ENCODE measurements at places on chromosomes 6 and 20. TPM values are rescaled to one million over a fixed set of nuclear protein-coding genes. Genes with fewer than 3 reads are reported as not detected.

Gene NKAPL
- 1.1 TPM for total RNA-seq

Gene CAGE1
- not detected for total RNA-seq

Gene LHFPL5
- not detected for total RNA-seq

Gene PRPH2
- 0.15 TPM for total RNA-seq

Gene PNLDC1
- not detected for total RNA-seq

Gene IL22RA2
- not detected for total RNA-seq

Gene HSPA1A
- 144 TPM for total RNA-seq

Gene L3MBTL1
- total RNA-seq, result 15.6 TPM

Gene PTK6
- total RNA-seq, result 0.15 TPM

Gene AVP
- total RNA-seq, result not detected

Gene FOXA2
- total RNA-seq, result not detected

Gene CARMIL1
- 31.6 TPM for total RNA-seq

Gene THEMIS
- total RNA-seq, result not detected

Gene CASS4
- total RNA-seq, result under 0.01 TPM

Gene SYNGAP1
- 7.4 TPM for total RNA-seq

Gene CAPN11
- total RNA-seq, result 0.15 TPM

Gene SCRT2
- not detected for total RNA-seq

Gene NKAIN4
- total RNA-seq, result not detected

Gene GPR6
- total RNA-seq, result not detected

Gene CALHM5
- total RNA-seq, result 0.34 TPM

Gene BTN1A1
- total RNA-seq, result not detected

Gene TOX2
- total RNA-seq, result not detected

Gene SPDEF
- not detected for total RNA-seq

All from melanocyte of skin (primary cell).